ENCODE measurements at places on chromosomes 6 and 20.
A peak's percentile ranks its signal among the peaks of the same experiment; 100 is the strongest.

DNA sequence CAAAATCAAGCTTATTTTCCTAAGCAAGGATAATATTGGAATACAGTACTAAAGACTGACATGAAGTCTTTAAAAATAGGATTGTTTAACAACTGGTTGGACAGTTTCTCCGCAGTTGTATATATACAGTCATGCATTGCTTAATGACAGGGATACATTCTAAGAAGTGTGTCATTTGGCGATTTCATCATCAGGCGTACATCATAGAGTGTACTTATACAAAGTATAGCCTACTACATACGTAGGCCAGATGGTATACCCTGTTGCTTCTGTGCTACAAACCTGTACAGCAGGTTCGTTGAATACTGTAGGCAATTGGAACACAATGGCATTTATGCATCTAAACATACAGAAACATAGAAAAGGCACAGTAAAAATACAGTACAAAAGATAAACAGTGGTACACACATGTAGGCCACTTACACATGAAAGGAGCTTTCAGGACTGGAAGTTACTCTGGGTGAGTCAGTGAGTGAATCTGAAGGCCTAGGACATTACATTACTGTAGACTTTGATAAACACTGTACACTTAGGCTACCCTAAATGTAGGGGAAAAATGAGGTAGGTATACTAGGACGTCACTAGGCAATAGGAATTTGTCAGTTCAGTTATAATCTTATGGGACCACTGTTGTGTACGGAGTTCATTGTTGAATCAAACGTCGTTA, 20.1 kb downstream of the HECA start:
- DNase-seq = no peak

- DNase-seq = no peak
Observed at GRCh38 chr6:16810411-16810810, 49.2 kb upstream of the ATXN1 start.

DNA sequence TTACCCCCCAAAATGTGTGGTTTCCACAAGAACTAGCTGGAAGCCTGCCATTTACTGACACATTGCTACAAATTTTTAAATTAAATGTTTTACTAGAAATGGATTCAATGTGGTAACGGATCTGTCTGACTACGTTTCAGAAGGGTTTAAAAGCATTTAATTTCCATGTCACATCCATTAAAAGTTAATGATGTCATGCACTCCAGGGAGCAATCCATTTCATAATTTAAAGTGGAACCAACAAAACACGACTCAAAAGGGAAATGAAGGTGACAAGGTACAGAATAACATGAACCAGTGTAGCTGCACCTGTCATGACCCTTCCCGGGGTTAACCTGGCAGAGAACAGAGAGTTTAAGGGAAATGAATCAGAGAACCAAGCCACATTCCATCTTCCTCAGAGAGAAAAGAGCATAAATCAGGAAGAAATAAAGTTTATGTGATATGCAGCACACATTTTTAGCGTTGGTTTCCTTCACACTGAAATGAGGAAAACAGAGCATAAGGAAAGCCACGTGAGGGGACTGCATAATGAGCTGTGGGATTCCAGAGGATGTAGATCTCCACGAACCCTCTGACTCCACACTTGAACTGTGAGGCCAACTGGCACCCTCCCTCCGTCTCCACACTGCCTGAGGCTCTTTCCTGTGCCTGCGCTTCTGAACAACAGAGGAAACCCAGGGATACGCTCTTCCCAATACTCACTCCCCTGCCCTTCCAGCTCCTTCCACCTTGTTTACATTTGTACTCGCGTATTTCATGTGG, 170.3 kb upstream of the AHI1 start:
- DNase-seq = peak; percentile 7

DNA sequence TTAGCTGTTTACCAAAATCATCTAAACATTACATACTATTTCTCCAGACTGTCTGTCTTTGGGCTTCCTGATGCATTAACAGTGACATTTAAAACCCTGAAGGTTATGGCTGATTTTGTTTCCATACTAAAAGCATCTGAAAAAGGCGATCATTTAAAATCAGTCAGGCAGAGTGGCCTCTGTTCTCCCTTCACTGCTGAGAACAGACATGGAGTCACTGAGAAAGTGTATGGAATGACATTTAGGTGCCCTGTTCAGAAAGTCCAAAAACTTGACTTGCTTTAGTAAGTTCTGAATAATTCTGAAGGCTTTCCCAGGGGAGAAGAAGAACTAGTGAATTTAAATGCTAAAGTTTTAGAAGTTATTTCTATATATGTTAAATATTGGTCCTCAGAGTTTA, 83.0 kb downstream of the MAP7 start:
- no peak for DNase-seq

DNA sequence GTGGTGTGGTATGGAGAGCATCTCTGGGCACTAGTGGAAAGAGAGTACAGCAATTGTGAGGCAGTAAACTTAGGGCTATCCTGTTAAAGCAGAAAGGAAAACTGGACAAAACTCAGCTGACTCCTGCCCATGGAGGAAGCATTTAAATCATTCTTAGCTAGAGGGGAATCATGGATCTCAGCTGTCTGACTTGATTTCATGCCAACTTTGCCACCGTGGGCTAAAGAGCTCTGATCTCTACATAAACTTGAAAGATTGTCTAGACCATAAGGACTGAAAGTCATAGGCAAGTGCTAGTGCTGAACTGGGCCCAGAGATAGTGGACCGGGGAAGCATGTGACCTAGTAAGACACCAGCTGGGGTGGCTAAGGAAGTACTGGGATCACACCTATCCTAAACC, 651.8 kb downstream of the COL12A1 start:
- DNase-seq = no peak

- DNase-seq = no peak
Observed at GRCh38 chr6:2485116-2485515, 239.7 kb upstream of the GMDS start.

GRCh38 chr20:10633718-10634117, 40.1 kb downstream of the JAG1 start:
- DNase-seq = no peak

DNA sequence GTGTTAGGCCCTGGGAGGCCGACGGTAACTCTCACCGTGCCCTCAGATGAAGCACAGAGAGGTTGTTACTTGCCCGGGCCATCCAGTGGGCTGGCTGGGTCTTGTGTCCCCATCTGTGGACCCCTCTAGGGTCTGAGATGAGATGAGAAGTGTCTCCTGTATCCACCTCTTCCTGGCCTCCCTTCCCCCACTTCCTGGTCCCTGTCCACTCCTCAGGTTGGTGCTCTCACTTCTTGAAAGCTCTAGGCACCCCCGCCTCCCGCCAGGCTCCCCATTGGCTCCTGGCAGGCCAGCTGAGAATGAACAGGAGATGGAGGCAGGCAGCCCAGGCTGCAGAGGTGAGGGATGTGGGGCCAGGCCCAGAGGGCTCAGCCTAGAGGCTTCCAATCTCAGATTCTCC, 1.5 kb downstream of the MMP24OS start:
- DNase-seq = no peak

GRCh38 chr6:27518881-27519795, 46.2 kb upstream of the ZNF184 start:
- DNase-seq = peak; percentile 82

GRCh38 chr6:73610444-73611275, 43.1 kb downstream of the SLC17A5 start:
- peak; percentile 33 for DNase-seq

All from glomerular endothelial cell (primary cell).